ENCODE measurements at places on chromosomes 12 and 14. TPM values are rescaled to one million over a fixed set of nuclear protein-coding genes. Genes with fewer than 3 reads are reported as not detected.

The ACRBP gene
- 0.24 TPM for total RNA-seq

The KRT72 gene
- total RNA-seq = not detected

The IQSEC3 gene
- total RNA-seq = not detected

The MANSC4 gene
- total RNA-seq = not detected

The ATXN3 gene
- 20.9 TPM for total RNA-seq

The DPPA3 gene
- not detected for total RNA-seq

The MAP4K5 gene
- total RNA-seq = 36.1 TPM

The SOAT2 gene
- 0.40 TPM for total RNA-seq

The LYZ gene
- 0.45 TPM for total RNA-seq

The POU6F1 gene
- 2.8 TPM for total RNA-seq
